ENCODE measurements at places on chromosomes 11 and 22.

GRCh38 chr22:38870312-38870741, 1.7 kb downstream of the CBX6 start:
- no peak for DNase-seq

DNA sequence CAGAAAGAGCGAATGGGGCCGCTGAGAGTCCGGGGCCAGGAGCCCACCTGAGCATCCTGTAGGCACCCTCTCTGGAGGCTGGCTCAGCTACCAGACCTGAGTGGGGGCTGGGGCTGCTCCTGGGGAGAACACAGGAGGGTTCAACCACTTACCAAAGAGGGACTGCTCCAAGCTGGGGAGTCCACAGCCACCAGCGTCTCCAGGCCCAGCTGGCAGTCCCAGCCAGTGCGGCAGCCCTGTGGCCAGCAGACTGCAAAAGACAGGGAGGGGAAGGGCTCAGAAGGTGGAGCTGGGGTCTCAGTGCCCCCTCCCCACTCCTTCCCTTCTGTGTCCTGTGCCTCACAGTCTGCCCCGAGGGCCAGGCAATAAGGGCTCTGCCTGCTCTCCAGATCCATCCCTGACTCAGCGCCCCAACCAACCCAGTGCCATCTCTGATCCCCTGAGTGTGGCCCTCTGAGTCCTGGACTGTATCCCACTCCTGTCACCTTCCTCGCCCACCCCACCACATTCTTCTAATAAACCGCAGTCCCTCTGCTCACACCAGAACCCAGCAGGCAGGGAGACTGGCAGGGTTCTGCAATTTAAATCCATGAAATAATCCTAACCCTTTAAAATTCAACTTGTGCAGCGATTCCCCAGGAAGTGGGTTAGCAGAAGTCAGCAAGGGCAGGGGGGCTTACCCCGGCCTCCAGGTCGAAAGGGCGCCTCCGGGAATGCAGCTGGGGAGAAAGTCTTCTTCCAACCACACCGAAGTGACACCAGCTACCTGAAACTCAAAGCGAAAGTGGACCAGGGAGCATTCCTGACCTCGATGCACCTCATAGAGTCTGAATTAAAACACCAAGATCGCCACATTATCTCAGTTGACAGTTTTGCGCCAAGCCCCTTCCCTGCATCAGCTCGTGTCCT, 13.3 kb downstream of the CHST1 start:
- DNase-seq, result no peak

- DNase-seq, result no peak
Observed at GRCh38 chr11:37788141-37788877, 1190.3 kb upstream of the RAG2 start.

DNA sequence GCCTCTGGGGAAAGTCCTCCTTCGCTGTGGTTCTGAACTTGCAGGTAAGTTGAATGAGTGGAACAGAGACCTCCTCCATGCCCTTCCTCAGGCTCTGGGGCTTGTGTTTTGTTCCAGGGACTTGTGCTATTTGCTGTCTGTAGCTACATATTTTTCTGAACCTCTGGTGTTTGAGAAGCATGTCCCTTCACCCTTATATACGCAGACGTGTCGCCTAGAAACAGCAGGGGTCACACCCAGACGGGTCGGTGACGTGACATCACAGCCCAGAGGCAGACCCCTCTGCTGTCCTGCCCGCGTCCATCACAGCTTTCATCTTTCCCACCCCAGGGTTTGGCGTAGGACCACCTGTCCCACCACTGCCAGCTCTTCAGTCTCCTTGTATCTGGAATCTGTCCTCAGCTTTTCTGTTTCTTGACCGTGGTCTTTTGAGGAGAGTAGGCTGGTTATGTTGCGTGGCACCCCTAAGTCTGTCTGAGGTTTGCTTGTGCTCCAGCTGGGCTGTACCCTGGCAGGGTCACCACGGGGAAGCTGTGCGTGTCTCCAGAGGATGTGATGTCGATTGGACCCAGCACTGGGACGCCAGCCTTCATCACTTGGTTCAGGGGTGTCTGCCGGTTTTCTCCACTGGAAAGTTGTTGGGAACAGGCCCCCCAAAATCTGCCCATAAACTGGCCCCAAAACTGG, 13.4 kb upstream of the MUC5B start:
- no peak for DNase-seq

- DNase-seq, result no peak
Observed at GRCh38 chr11:26021017-26021416, 310.9 kb upstream of the ANO3 start.

DNA sequence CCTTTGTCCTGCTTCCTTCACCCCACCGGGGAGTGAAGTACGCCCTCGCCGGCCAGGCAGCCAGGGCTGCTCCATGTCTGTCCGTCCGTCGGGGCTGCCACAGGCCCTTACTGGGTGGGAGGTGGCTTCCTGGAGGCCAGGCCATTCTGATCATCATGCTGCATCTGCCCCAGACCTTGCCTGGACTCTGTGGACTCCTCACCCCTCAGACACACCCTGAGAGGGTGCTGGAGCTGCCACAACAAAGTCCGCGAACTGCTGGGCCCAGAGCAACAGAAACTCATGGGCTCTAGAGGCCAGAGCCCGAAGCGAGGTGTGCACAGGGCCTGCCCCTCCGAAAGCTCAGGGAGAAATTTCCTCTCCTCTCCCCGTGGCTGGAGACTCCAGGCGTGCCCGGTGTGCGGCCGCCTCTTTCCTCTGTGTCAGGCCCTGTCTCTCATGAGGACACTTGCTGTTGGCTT, 124.2 kb downstream of the KCNQ1OT1 start:
- DNase-seq, result no peak

- DNase-seq, result no peak
Observed at GRCh38 chr22:48931452-48931851, 896.2 kb downstream of the BRD1 start.

GRCh38 chr22:30718938-30719337, 24.3 kb downstream of the OSBP2 start:
- no peak for DNase-seq

GRCh38 chr11:66459138-66459778, 7.4 kb upstream of the PELI3 start:
- DNase-seq, result no peak
